ENCODE measurements at places on chromosomes 3 and 15.

DNA sequence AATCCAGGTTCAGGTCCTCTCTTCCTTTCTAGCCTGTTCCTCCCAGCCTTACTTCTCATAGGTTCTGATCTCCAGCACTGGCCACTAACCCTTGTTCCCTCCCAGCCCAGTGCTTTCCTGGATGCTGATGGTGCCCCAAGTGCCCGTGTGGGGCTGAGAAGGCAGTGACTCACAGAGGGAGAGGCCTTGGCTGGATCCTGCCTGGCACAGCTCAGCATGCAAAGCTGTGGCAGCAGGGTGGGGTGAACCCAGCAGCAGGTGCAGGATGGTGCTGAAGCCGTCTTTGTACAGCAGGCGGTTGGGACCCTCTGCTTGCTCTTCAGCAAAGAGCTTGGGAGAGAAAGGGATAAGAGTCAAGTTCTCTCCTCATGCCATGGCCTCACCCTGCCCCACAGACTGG is 7.6 kb downstream of the LPCAT4 start:
- DNase-seq, result no peak

GRCh38 chr3:127153506-127153815 is 39.5 kb upstream of the PRR23E start:
- no peak for DNase-seq

GRCh38 chr3:129278966-129279906 is 566 bp downstream of the HMCES start:
- peak; percentile 56 for DNase-seq

DNA sequence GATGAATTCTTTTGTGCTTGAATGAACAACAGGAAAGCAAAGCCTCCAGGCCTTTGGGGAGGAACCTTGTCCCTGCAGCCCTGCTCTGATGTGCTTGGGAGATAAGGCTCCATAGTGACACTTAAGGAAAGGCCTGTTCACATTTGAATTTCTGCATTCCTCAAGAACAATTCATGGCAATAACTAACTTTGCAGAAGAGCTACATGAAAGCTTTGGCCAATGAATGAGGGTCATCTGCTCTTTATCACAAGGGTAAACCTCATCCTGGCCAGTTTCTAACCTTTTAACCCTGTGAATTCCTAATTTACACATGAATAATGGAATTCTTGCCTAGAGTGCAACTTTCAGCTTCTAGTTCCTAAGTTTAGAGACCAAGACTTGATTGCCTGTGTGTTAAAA is 5.6 kb downstream of the PRTG start:
- DNase-seq, result no peak

DNA sequence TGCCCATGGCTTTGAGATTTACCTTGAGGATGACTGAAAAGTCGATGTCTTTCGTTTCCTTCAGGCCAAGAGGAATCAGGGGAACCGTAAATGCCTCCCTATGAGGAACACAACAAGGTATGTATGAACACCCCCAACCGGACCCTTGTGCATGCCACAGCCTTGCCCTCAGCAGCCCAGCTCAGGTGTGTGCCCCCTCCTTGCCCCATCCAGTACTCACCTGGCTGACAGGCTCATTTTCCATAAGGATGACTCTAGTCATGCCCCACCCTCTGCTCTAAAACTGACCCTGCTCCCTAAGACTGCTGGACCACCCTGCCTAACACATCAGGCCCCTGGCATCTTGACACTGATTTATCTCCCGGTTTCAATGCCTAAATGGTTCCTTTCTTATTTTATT is 270.0 kb downstream of the GOLGA6L6 start:
- no peak for DNase-seq

- DNase-seq, result no peak
Observed at GRCh38 chr3:133254716-133255115, 145.1 kb upstream of the BFSP2 start.

GRCh38 chr3:195441992-195442572 is 738 bp downstream of the ACAP2 start:
- peak; percentile 13 for DNase-seq

- no peak for DNase-seq
Observed at GRCh38 chr3:55454611-55455010, 32.5 kb downstream of the WNT5A start.

Data from HEK293T (cell line).